Left renal pelvis (tissue), 4 donors: ENCODE measurements at places on chromosomes 11 and 22.
A peak's percentile ranks its signal among the peaks of the same experiment; 100 is the strongest.

GRCh38 chr11:72970557-72971118 is 156.4 kb downstream of the ATG16L2 start:
- DNase-seq: no peak

DNA sequence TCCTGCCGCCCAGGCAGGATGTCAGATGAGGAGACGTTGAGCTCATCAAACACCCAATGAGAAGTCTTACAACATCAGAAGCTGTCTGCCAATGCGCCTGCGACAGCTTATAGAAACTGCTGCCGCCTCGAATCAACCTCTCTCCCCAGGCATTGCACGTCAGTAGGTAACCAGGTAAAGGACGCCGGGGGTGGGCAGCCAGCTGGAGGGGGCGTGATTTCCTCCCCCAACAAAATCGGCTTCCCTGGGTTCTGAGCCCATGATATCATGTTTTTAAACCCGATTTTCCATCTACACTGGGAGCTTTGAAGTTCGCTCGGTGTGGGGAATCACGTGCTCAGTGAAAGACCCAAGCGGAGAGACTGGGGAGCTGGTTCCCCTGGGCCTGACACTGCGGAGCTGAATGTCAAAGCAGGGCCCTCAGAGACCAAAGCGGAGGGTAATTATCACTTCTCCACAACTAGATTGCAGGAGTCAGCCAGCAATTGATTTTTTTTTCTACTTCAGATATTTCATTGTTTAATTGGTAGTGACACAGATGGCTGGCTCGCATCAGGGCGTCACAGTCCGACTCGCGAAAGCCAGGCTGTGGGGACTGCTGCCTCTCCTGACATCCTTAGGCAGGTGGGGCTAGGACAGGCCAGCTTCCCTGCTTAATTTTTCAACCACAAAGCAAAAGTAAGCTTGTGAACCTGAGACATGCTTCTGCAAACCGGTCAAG is 15.4 kb downstream of the FAM83F start:
- DNase-seq: no peak

DNA sequence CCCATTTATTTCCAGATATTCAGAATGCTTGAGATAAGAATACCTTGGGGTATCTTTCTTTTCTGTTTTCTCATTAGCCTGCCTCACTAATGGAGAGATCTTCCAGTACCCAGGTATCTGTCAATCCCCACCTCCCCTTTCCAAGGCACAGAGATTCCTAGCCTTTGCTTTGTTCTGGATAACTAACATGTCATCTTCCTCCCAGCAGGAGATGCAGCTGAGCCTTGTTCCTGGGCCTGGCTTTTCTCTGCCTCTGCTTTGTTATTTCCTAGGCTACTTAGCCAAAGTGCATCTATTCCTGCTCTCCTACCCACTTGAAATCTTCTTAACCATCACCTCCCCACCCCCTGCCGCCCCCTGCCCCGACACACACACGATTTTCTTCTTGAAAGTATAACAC is 297.1 kb downstream of the NELL1 start:
- no peak for DNase-seq

DNA sequence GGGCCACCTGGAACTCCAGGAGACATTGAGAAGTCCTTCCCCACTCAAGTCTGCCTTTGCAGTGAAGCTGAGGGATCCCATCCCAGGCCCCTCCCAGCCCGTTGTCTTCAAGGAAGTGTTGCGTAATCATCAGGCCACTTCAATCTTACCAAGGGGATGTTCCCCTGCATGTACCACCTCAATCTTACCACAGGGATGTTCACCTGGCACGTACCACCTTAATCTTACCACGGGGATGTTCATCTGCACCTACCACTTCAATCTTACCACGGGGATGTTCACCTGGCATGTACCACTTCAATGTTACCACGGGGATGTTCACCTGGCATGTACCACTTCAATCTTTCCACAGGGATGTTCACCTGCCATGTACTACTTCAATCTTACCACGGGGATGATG is 108.0 kb upstream of the SYN3 start:
- no peak for DNase-seq

DNA sequence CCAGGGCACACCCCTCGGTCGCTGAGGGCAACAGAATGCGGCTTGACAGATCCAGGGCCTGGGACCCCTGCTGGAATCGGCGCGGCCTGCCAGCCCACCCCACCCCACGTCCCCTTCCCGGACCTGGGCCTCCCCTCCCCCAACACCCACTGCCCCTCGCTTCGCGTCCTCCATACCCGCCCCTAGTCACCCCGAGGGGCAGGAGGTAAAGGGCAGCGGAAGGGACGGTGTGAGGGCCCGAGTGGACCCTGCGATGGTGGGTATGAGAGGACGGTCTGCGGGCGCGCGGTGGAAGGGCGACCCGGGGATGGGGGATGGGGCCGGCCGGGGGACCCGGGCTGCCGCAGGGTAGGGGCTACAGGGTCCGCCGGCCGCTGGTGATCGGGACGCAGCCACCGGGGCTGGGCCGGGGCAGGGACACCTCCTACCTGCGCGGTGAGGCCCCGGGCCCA is 311 bp downstream of the APBB1 start:
- DNase-seq: no peak

DNA sequence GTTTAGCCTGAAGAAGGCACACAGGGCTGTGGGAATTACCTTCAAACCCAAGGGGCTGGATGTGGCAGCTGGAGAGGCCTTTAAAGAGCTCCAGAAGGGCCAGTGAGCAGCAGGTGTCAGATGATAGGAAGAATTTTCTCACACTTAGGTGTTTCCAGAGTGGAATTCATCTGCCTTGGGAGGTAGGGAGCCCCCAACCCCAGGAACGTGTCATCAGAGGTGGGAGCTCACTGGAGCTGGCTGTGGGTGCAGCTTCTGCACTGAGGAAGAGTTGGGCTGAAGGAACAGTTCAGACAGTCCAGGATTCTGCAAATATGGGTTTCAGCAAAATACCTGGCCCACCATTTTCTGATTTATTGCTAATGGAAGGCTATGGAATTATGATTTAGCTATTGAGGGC is 119.5 kb upstream of the LMO1 start:
- DNase-seq: no peak

- no peak for DNase-seq
Observed at GRCh38 chr11:77151804-77152509, 23.9 kb downstream of the MYO7A start.

GRCh38 chr11:97332271-97332670 is 942.5 kb downstream of the JRKL start:
- DNase-seq: no peak

DNA sequence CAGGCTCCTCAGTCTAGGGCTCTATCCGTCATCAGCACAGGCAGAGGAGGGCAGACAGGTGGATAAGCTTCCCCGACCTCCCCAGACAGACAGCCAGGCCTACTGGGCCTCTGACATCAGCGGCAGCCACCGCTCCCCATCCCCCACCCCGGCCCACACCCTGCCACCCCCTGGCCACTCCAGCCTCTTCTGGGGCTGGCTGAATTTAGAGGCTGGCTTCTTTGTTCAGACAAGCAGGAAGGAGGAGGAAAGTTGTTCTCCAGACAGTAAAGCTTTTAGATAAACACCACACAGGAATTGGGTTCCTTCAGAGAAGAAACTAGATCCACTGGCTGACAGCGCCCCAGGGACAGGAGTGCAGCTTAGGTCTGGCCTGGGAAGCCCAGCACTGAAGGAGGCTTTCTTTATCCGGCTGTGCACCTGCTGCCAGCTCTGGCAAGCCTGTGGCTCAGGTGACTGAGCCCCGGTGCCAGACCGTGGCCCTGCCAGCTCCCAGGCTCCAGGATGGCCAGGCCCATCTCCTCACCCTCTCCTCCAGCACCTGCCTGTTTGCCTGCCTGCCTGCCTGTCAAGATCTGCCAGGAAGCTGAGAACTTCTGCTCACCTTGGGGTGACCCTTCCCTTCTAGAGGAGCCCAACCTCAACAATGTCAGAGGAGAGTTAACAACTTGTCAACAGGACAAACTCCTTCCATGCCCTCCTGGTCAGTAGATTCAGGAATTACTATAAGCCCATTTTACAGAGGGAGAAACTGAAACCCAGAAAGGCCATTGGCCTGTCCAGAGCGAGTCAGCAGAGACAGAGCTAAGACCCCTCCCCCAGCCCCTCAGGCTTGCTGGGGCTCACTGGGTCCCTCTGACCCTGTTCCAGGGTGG is 44.0 kb upstream of the KLHL35 start:
- DNase-seq: no peak

DNA sequence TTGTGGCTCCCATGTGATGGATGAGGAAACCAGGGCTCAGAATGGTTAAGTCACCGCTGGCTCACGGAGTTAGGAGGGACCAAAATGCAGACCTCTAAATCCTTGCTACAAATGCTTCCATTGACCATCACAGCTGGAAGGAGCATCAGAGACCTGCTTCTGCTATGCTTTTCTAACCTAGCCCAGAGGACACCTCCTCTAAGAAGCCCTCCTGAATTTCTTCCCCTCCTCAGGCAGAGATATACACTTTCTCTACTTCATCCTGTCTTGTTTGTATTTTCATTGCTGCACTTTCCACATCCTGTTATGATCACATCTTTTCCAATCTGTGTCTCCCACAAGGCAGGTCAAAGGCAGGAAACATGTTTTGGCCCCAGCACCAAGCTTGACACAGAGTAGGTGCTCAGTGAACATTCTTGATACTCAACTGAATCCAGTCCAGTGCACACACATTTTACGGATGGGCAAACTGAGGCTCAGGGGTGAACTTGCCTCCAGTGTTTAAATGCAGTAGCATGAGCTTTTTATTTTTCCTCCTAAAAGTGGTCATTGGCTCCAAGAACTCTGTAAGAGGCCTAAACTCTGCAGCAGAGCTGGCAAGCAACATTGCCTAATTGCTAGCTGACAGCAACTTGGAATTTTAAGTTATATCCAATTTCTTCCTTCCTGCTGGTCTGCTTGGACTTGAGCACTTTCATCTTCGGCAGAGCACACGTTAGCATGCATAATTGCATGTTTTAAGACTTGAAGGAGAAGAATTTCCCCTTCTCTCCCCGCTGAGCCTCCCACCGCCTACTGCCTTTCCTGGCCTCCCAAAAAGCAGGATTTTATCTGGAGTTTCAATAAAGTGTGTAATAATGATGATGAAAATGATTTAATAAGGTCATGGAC is 12.7 kb downstream of the SCUBE1 start:
- peak; percentile 45 for DNase-seq

DNA sequence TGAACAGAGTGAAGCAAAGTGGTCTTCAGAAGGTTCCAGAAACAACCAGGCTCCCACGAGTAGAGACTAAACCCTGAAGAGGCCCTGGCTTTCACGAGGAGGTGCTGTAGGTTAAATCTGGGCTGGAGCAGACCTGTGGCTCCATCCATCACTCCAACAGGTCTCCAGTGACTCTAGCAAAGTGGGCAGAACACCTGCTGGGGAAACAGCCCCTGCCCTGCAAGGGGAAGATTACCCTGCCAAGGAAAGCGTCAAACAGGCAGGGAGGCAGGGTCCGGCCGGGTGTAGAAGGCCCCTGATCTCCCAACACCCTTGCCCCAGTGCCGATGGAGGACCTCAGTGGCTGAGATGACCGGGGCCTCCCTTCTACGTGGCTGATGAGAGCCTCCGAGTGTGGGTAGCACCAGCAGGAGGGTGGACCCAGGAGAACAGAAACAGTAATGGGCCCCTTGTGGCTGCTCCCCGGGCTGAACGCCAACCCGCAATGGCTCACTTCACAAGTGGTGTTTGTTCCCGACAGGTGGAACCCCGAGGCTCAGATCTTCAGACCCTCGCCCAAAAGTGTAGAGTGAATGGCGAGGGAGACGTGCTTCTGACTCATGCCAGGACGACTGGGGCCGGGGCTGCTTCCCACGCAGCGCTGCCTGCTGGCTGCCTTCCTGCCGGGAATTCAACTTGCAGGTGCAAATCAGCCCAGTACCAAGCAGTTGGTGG is 112.0 kb downstream of the SHANK2 start:
- no peak for DNase-seq

DNA sequence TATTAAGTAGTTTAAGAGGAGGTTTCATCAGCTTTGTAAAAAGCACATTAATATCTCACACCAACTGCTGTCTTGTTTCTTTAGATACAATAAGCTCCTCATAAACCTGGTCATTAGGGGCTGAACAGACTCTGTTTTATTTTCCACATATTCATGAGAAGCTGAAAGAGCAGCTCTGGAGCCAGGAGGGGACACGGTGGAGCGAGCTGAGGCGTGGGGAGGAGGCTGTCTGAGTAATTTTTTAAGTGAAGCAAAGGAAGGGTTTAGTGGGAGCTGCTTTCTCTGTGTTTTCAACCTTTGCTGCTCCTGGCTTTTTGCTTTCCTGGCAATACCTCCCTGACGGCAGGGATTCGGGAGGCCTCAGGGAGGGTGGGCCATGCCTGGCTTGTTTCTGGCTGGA is 67.0 kb upstream of the EIF3D start:
- no peak for DNase-seq

DNA sequence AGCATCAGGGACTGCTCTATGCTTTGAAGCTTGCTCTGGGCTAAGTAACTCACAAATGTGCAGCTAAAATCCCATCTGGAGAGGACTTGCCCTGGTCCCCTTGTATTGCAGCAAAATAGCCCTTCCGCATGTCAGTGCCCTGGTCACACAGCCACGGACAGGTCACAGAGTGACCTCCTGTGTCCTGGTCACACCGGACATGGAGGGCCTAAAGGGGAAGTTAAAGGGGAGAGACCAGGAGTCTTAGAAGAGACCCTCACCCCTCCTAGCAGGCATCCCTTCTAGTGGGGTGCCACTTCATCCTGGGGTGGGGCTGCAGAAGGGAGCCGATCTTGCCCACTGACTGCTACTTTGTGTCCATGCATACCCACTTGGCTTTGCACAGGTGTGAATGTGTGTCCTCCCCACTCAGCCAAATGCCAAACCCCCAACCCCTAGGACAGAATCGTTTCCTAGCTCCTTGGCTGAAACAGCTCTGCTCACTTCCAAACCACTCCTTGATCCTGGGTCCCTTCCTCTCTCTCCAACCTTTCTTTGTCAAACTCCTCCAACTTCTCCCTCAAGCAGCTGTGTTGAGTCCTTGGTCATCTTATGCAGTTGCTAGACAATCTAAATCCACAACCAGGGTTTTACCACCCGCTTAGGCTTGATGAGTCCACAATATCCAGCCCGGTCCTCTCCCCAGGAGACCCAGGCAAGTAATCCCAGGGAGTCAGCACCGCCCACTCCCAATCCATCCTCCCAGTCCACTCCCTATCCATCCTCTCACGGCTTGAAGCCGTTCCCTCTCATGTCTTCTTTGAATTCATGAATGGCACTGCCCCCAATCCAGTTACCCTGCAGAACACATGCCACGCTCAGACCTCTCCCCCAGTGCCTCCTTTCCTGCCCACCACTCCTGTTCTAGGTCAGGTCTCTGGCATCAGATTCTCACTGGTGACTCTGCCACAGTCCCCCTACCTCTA is 3.3 kb upstream of the FXYD6 start:
- no peak for DNase-seq

DNA sequence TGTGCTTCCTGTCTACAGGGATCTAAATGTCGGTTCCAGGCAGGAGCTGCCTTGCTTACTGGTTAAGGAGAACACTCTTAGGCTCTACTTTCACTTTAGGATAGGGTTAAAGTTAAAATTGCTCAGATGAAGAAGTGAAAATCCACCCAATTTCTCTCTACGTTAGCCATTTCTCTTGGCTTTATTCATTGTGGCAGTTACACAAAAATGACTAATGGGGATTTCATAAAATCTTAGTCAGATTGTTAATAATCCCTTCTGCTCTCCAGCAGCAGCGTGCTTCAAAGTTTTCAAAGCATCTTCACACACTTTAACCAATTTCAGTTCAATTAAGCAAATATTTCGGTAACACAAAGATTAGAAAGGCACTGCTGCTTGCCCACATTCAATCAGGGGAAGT is 58.4 kb upstream of the RCN1 start:
- no peak for DNase-seq

GRCh38 chr22:40348025-40348658 is 1.8 kb downstream of the ADSL start:
- DNase-seq: no peak

- no peak for DNase-seq
Observed at GRCh38 chr11:99545616-99546015, 524.9 kb downstream of the CNTN5 start.

GRCh38 chr11:102186551-102187191 is 76.4 kb downstream of the YAP1 start:
- DNase-seq: no peak
